ENCODE measurements at places on chromosomes 1 and 21.

DNA sequence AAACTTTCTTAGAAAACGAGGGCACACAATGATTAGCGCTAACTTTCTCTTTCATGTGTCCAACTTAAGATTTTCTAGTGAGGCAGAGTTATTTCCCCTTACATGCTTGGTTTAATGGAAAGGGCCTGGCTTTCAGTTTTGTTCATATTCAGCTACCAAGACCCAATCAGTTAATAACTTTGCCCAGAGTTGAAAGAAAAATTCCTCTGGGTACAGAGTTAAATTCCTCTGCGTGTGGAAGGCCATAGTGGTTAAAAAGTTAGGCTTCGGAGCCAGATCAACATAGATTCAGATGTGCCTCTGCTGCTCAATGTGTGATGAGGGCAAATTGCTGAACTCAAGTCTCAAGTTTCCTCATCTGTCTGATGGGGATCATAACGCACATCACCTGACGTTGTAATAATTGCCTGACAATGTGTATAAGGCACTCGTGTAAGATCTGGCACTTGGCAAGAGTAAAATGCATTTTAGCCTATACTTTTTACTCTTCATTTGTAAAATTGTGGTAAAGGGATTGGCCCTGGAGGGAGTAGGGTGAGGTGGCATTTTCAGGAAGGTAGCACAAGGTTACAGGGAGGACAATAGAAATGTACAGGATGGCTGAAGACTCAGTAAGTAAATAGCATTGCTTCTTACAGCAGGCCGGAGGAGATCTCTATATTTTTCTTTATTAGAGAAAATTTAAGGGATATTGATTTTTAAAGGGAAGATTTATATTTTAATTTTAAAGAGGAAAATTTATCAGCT is 103.4 kb downstream of the ROR1 start:
- no peak for DNase-seq

DNA sequence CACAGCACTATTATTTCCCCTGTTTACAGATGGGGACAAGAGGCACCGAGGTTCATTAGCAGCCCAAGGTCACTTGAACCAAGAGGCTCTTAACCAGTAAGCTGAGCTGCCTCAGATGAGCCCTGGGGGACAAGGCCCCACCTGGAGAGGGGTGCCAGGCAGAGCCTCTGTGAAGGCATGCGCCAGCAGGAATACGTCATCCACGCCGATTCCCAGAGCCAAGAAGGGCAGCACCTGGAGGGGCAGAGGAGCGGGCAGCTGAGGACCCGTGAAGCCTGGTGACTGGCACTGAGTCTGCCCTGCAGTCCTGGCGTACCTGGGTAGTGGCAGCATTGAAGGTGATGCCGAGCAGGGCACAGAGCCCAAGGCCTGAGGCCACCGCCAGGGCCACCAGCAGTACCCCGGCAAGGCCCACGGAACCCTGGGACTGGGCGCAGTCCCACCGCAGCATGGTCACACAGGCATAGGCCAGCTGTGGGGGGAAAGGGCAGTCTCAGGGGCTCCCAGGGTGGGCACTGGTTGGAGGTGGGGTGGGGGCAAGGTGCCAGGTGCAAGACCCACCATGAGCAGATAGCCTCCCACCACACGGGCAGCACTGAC is 14.1 kb downstream of the PTCH2 start:
- DNase-seq: no peak

DNA sequence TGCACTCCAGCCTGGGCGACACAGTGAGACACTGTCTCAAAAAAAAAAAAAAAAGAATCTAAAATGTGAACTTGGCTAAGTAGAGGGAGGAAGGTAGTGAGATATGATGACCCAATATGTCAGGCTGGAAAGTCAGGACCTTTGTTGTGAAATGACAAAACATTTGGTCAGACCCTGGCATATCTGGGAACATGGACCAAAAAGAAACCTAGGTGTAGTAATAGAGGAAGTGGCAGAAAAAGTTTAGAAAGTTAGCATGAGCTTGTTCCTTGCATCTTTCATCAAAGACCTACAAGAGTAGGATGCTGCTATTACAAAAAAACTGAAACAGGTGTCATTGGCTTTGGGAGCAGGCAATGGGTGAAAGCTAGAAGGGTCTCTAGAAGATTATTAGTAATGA is 7.3 kb upstream of the S100A3 start:
- DNase-seq: no peak

- no peak for DNase-seq
Observed at GRCh38 chr1:4118746-4119515, 218.9 kb upstream of the C1orf174 start.

- DNase-seq: no peak
Observed at GRCh38 chr1:36083219-36083618, 675 bp upstream of the TEKT2 start.

DNA sequence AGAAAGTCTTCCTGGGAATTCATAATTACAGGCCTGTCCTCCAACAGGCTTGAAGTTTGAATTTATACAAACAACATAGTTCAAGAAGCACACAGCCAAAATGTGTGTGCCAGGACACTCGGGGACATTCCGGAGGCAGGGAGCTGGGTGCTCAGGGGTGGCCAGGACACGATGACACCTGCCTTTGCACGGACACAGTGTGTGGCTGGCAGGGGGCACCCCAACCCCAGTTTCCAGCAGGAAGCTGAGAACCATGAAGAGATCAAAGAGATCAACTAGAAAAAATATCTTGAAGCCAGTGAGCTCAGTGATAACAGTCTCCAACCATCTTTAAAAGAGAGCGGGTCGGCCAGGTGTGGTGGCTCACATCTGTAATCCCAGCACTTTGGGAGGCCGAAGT is 32.5 kb upstream of the TRAPPC10 start:
- DNase-seq: no peak

DNA sequence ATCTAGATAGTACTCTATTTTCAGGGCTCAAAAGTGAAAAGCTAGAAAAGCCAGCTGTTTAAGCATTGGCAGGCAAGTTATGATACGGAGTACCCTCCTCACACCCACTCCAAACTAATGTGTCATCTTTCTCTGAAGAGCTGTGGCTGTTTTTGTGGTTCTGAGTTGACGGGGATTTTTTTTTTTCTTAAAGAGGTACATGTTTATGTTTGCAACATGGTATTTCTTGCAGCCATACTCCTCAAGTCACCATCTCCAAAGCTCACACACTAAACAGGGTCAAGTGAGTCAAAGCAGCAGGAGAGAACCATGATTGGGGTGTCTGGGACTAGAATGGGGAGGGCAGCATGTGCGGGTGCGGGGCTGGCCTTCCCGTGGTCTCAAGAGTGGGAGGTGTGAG is 347.2 kb downstream of the DISC1 start:
- DNase-seq: no peak

- DNase-seq: no peak
Observed at GRCh38 chr1:55726994-55727393, 511.8 kb upstream of the USP24 start.

DNA sequence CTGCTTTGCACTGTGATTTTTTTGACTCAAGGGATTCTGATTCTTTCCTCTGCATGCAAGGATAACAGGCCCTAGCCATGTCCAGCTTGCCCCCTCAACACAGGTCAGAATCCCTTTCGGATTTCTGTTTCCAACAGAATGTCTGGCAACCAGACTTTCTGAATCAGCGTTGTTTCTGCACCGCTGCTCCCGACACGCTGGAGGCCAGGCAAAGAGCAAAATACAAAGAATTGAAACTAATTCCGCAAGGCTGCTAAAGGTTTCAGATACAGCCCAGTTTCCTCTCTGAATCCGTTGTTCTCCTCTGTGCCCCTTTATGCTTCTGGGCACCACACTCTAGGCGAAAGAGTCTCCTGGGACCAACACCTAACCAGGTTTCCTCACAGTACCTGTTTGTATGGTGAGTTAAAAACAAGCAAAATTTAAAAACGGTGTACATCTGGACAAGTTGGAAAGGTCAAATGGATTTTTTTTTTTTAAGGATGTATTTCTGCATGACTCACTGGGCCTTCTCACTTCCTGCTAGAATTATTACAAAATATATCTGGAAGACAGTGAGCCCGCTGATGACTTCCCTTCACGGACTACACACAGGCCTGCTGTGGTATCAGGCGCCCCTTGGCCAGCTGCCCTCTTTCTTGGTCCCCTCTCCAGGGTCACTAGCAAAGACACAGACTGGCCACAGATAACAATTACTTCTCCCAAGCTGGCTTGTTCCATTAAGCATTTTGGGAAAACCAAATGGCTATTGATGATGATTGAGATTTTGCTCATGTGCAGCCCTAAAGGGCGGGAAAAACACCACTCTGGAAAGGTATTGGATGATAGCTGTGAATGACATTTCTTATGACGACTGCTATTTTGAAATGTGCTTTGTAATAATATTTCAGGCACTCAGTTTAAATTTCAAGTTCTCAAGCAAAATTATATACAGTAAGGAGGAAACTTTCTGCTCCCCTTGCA is 118.3 kb downstream of the TGFB2 start:
- DNase-seq: no peak

- DNase-seq: no peak
Observed at GRCh38 chr1:202586018-202586821, 124.0 kb downstream of the SYT2 start.

DNA sequence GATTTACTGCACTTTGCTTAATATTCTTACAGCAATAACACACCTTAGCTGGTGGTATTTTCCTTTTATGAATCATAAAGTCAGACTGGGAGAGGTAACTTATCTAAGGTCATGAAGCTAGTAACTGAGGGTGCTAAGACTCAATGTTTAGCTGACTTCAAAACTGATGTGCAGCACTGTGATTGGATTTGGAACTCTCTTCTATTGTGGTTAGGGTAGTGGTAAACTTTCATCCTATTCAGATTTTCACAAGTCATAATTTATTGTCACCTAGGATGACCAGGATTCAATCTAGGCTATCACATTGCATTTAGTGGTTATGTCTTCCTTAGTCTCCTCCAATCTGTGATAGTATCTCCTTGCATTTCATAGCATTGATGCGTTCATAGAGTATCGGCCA is 18.9 kb downstream of the EPB41 start:
- no peak for DNase-seq

GRCh38 chr1:50651476-50652263 is 228.4 kb upstream of the DMRTA2 start:
- no peak for DNase-seq

DNA sequence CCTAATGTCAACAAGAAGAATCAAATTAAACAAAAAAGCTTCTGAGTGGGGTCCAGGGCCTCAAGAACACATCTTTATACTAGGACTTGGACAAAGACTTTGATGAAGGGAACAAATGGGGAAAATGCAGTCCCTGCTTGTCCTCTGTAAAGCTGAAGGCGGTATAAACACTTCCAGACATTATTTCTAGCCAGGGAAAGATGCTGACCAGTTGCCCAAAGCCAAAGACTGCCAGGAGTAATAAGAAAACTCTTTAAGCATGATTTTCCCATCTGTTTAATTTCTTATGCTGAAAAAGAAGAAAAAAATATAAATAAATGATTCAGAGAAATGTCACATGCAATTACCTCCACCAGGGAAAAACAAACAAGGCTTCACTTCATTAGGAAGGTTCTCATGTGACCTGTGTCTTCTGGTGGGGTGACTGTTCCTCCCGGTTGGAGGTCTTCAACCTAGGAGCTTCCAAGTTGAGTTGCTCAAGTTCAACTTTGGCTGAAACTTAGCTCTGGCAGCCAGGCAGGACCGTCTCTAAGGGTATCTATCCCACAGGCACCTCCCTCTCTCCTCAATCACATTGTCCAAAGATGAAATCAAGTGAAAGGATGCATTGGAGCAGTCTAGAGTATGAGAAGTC is 65.2 kb upstream of the KCNE2 start:
- DNase-seq: no peak

DNA sequence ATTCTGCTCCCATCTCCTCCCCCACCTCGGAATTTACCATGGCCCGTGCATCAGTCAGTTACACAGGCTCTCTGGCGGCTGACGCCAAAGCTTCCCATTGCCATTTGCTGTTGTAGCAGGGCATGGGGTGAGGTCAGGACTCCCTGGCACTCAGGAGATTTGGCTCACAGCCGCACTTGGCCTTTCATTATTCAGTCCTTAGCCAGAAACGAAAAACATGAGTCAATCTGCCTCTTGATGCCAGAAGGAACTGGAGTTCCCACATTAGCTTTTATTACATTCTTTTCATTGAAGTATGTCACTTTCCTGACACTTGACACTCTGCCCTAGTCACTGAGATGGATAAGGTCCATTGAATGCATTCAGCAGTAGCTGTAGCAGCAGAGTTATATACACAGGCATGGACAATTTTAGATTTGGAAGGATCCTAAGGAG is 260.6 kb downstream of the CACNA1E start:
- no peak for DNase-seq

- no peak for DNase-seq
Observed at GRCh38 chr1:8388732-8389562, 71.0 kb downstream of the SLC45A1 start.

DNA sequence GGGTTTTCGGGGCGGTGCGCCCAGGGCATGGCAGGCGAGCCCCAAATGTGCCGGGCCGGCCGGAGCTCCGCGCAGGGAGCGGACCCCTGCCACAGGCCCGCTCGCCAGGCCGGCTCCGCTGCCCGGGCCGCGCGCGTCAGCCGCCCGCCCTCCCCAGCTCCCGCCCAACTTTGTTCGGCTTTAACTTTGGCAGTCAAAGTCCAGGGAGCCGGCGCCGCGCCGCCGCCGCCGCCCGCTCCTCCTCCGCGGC is 488 bp downstream of the SLC35D1 start:
- DNase-seq: no peak

DNA sequence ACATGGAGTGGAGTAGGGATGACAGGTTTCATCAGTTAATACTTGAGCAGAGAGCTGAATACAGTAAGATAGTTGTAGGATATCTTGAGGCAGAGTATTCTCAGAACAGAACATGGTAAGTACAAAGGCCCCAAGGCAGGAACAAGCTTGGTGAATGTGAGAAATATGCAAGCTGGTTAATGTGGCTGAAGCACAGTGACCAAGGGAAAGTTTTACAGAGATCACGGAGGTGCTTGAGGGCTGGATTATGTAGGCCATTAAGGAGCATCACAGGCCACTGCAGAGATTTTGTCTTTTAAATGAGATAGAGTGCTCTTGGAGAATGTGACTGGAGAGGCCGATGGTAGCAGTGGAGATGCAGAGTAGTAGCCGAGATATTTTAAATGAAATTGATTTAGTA is 54.0 kb upstream of the BOLA1 start:
- no peak for DNase-seq

DNA sequence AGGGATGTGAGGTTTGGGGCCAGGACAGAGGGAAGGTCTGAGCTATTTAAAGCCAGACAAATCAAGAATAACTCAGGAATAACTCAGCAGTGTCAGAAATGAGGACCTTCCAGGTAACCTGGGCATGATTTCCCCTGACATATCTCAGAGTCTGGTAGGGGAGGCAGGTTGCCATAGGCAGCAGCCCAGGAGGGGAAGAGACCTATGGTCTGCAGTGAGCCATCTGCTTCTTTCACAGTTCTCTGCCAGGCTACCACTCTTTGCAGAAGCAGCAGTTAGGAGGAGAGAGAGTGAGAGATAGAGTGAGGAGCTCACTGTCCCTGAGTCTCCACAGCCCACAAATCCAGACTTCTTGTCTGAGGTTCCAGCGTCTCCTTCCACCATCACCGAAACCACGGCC is 6.3 kb upstream of the VSIG8 start:
- DNase-seq: no peak

All from stimulated activated CD8-positive, alpha-beta memory T cell treated with anti-CD3 and anti-CD28 coated beads, Interleukin-7, amount 100 ng/mL, for 24 hours (primary cell).